Hematopoietic multipotent progenitor cell treated with erythropoietin and hydrocortisone succinate and interleukin-3 and kit ligand, for 8 days (in vitro differentiated cells): ENCODE measurements at places on chromosomes 7 and 10.

DNA sequence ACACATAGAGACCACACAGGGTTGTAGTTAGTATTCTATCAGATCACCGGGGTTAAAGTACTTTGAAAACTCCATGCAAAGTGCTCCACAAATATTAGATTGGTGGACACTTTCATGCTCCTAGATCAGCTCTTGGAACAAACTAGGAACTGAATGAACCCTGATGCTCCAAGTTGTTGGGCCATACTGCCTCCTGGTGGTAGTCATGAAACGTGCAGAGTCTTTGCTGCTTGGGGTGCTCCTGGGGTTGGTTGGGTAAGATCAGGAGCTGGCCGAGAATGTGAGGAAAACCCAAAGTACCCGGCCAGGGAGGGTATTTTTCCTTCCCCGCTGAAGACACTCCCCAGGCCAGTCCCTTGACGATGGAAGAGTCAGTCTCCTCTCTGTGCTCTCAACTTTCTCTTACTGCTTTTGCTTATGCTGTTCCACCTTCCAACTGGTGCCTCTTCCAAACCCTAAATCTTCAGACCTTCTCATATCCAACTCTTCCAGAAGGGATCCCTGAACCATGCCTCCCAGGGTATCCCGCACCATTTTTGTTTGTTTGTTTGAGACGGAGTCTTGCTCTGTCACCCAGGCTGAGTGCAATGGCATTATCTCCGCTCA, 918 bp upstream of the RPEL1 start:
- DNase-seq, result peak; percentile 86

- peak; percentile 85 for DNase-seq
Observed at GRCh38 chr10:11602919-11603523, 8.4 kb downstream of the USP6NL start.

GRCh38 chr10:87658321-87658795, 1.3 kb upstream of the PAPSS2 start:
- no peak for DNase-seq

DNA sequence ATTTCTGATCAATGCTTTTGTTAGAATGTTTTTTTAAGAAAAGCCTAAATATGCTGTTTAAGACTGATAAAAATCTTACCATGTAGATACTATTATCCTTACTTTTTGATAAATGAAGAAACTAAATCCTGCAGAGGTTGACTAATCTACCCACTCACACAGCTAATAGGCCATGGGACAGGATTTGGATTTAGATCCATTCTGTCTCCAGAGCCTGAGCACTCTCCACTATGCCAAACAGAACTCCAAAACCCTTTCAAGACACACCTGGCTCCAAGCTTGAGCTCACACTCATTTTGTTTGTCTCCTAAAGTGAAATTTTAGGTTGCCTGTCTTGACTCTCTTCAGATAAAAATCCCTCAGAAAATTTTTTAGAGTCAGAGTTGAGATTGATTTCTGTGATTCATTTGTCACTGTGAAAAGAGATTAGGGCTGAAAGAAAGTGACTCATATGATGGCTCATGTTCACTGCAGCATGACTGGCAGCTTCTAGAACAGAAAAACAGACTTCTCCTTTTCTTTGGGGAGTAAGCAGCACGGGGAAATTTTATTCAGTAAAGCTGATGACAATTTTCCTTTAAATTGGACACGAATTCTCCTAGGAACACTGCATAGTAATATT, 132.3 kb upstream of the POT1 start:
- peak; percentile 11 for DNase-seq

DNA sequence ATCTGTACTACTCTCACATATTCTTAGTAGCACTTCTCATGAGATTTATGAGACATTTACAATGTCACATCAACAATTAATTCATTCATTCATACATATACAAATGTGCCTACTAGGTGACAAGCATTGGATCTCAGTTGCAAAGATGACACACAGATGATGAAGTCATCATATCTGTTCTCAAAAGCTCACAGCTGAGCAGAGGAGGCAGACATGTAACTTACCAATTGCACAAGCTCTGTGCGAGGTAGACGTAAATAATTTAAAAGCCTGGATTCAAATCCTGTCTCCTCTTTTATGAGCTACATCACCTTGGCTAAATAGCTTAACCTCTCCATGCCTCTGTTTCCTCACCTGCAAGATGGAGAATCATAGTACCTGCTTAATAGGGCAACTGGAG, 109.4 kb upstream of the FAM133B start:
- no peak for DNase-seq

GRCh38 chr10:103576862-103577261, 83.4 kb downstream of the NEURL1 start:
- no peak for DNase-seq
